ENCODE measurements at places on chromosomes 12 and 14.

DNA sequence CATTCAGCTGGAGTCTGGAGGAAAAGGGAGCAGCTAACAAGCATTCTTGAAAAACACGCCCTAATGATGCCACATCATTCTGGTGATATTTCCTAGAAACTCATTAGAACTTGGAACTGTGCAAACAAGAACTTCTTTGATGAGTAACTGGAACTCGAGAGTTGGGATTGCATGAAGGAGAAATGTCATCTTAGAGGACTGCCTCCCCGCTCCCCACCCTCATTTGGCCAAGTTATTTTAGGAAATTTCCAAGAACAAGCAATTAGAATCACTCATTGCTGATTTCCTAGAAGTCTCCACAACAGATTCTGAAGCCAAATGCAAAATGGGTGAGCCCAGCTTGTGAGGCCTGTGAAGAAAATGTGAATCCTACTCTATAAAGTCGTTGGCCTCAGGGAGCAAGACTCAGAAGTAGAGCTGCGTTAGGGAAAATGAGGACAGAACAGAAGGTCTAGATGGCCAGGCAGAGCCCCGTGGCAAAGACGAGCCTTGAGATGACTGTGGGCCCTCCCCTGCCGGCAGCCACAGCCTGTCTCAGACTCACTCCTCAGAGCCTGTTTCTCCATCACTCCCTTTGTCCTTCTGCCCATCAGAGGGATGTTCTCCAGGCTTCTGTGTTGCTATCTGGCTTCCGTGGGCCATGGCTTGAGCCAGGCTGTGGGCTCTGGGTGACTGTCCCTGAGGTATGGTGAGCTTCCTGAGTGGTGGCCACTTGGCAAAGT is 38.4 kb downstream of the RTL1 start:
- DNase-seq: no peak

GRCh38 chr14:25988536-25988935 is 609.3 kb downstream of the NOVA1 start:
- DNase-seq: no peak

GRCh38 chr12:127038761-127039160 is 1228.2 kb upstream of the TMEM132C start:
- DNase-seq: no peak

DNA sequence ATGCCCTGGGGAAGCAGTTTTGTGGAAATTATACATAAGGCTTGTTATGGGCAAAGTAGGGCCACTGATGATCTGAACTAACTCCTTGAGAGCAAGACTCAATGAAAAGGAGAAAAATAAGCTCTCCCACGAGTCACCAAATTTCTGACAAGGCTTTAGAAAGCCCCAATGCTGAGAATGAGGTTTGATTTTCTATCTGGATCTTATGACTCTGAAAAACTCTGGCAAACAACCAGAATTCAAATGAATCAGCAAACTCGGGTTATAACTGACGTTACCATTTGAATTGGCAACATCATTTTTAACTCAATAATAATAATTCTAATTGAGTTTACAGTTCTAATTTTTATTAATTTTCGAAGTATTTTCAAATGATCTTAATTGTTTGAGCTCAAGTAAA is 79.1 kb downstream of the KCNK10 start:
- DNase-seq: no peak

DNA sequence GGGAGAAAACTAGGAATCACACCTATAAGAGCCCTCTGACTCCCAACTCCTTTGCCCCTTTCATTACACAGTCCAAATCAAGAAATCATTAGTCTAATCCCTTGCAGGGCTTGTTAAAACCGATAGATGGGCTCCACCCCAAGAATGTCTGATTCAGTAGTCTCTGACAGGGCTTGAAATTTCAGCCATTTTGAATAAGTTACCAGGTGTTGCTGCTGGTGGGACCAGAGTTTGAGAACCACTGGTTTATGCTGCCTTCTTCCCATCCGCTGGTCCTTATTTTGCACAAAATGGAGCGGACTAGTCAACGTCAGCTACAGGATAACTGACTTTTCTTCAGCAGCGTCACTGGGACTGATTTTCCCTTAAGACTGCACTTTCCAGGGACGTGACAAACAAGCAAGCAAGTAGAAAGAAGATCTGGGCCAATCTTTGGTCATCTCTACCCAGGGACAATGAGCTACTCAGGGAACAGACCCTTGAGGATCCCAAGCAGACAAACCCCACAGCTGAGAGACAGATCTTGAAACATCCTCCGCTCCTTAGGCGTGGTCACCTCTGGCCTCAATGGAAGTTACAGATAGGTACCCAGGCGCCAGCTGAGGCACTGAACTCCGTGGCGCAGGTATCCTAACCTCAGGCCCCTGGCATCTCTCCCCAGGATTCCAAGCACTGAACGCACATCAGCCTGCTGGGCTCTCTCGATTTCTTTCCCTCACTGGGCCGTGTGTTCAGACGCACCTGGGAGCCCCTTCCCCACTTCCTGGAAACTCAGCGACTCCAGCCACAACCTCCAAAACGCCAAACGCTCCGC is 900 bp downstream of the KCTD10 start:
- peak; percentile 10 for DNase-seq

- no peak for DNase-seq
These were observed 105.0 kb downstream of the CMKLR1 start for GRCh38 chr12:108234158-108234557.
